Activated naive CD4-positive, alpha-beta T cell treated with Interleukin-2 at 50 U/mL for 16 hours (primary cell): ENCODE measurements at places on chromosomes 11 and 22.

DNA sequence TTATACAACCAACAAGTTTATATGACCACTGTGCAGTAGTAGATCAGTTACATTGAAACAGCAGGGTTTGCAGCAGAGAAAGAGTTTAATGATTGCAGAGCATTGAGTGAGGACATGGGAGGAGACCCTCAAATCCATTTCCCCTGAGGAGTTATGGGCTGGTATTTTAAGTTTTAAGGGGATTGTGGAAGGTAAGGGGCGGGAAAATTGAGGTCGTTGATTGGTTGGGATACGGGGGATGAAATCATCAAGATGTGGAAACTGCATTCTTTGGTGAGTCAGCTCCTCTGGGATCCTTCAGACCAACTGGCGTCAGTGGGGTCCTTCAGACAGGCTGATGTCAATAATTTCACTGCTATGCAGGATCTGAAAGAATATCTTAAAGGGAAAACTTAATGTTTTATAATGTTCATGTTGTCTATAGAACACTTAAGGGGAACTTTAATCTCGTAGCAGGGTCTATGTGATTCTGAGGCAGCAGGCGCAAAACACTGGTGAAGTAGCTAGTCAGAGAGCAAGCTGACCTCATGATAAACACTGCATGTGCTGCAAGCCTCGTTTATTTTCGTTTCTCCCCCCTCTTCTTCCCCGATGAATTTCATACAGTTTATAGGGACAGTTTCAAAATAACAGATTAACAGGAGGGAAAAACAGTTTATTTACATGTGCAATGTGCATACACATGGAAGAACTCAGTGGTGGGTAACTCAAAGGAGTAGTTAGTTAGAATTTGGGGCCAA is 17.4 kb upstream of the BACE1-AS start:
- DNase-seq, result no peak

- DNase-seq, result peak; percentile 90
Measured at GRCh38 chr22:20507253-20508066, at the start of gene MED15. MED15 (plus strand) TSS chr22:20507610; CDS start chr22:20507679, 69 bp downstream.

DNA sequence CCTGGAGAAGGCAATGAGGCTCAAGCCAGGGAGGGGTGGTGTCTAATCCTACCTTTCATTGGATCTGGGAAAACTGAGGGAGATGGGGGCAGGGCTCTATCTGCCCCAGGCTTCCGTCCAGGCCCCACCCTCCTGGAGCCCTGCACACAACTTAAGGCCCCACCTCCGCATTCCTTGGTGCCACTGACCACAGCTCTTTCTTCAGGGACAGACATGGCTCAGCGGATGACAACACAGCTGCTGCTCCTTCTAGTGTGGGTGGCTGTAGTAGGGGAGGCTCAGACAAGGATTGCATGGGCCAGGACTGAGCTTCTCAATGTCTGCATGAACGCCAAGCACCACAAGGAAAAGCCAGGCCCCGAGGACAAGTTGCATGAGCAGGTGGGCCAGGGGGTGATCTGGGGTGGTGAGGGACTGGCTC is at the start of gene FOLR1:
FOLR1 (plus strand) TSS at position 180 of the 421 bp plus-strand sequence; CDS start at position 214, 34 bp downstream.
- DNase-seq, result no peak

DNA sequence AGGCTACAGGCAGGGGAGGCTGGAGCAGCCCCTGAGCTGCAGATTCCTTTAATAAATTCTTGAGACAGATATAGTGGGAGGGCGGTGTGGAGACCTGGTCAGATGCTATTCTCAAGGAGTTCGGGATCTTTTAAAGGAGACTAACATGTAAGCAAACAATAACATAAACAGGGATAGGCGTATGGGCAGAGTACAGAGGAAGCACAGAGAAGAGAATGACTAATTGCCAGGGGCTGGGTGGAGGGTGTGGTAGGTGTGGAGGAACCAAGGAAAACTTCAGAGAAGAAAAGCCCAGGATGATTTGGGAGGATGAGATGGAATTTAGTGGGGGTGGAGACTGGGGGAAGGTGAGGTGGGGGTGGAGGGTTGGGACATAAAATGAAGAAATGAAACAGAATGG is 9.7 kb upstream of the HEPHL1 start:
- DNase-seq, result no peak

DNA sequence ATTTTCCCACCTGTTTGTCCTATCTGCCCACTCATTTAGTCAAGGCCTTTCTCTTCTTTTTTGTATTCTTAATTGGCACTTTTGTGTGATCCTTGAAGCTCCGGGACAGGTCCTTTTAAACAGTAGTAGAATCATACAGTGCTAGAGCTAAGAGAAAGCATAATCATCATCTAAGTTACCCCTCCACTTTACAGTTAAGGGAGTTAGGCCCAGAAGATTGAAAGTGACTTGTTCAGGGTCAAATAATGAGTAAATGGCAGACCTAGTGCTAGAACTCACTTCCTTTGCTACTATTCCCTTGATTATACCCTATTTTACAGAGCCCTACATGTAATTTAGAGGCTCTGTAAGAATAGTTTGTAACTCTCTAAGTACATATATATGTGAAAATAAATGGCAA is 2.5 kb downstream of the USP47 start:
- DNase-seq, result no peak
